ENCODE measurements at places on chromosomes 6 and 20.
A peak's percentile ranks its signal among the peaks of the same experiment; 100 is the strongest.

DNA sequence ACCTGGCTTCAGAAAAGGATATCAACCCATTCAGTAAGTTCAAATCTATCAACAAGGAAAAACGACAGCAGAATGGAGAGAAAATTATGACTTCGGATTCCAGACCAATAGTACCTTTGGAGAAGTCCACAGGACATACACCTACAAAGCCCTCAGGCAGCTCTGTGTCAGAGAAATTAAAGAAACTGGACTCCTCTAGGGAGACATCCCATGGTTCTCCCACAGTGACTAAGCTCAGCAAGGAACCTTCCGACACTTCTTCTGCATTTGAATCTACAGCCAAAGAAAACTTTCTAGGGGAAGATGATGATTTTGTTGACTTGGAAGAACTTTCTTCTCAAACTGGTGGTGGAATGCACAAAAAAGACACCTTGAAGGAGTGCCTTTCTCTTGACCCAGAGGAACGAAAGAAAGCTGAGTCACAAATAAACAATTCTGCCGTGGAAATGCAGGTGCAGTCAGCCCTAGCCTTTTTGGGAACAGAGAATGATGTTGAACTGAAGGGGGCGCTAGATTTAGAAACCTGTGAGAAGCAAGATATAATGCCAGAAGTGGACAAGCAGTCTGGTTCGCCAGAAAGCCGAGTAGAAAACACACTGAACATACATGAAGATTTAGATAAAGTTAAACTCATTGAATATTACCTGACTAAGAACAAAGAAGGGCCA lies 67.4 kb upstream of the HINT3 start:
- no peak for DNase-seq

DNA sequence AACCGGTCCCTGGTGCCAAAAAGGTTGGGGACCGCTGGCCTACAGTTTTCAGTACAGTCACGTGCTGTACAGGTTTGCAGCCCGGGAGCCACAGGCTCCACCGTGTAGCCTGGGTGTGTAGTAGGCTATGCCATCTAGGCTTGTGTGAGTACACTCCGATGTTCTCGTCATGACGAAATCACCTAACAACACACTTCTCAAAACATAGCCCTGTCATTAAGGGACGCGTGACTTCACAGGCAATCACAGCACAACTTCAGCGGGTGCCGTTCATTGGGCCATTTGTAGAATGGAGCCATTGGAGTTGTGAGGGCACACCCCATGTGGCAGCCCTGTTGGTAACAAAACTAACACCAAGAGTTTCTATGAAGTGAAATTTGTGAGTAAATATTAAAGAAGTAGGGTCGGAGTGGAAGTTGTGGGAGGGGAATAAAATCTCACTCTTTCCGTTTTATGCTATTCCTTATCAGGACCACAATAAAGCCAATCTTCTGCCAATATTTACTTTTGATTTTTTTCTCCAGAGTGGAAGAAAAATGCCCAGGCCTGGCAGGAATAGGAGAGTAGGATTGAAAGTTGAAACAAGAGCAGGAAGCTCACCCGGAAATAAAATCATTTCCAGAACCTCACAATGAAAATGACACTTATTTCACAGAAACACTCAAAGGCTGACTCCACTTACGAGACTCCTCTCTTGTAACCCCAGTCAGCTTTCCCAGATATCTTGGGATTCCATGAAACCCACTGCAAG lies 63.7 kb upstream of the PTPN1 start:
- no peak for DNase-seq

- no peak for DNase-seq
Measured at GRCh38 chr6:57177545-57178265, 5.6 kb downstream of the BAG2 start.

DNA sequence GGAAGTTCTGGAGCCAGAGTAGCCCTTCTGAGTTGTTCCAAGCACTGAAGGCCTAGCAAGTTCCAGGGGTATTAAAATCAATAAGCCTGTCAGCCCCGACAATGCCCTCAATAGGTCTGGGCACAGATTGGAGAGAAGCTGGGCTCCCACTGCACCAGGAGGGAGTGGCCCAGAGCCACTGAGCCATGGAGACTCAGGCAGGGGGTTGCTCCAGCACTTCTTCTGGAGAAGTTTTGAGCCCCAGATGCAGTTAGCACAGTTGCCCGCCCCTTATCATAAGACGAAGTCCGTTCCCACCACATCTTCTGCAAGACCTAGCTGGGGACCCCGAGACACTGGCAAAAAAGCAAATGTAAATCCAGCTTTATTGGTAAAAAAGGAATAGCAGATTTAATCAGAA lies 13.0 kb downstream of the DEFB132 start:
- no peak for DNase-seq

GRCh38 chr6:19538096-19538495 lies 299.1 kb upstream of the ID4 start:
- no peak for DNase-seq

DNA sequence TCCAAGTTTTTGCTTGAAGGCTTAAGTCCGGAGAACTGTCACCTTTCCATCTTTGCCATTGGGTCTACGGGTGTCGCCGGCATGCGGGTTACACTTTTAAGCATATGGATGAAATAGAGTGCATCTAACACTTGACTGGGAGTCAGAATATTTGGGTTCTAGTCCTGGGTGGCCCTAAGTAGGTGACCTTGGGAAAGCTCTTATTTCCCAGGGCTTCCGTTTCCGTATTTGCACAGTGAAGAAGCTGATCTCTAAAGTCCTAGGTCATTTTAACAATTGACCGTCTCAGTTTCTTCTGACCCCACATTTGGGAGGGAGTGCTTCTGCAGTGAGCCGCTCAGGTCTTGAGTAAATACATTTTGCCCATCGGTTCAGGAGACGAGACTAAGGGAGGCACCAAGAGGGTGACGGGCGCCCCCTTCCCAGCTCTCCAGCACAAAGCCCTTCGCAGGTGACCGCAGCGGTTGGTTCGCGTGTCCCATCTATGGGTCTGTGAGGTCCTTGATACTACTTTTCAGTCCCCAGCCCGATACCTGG lies 651 bp upstream of the BLTP3A start:
- DNase-seq: peak; percentile 63

DNA sequence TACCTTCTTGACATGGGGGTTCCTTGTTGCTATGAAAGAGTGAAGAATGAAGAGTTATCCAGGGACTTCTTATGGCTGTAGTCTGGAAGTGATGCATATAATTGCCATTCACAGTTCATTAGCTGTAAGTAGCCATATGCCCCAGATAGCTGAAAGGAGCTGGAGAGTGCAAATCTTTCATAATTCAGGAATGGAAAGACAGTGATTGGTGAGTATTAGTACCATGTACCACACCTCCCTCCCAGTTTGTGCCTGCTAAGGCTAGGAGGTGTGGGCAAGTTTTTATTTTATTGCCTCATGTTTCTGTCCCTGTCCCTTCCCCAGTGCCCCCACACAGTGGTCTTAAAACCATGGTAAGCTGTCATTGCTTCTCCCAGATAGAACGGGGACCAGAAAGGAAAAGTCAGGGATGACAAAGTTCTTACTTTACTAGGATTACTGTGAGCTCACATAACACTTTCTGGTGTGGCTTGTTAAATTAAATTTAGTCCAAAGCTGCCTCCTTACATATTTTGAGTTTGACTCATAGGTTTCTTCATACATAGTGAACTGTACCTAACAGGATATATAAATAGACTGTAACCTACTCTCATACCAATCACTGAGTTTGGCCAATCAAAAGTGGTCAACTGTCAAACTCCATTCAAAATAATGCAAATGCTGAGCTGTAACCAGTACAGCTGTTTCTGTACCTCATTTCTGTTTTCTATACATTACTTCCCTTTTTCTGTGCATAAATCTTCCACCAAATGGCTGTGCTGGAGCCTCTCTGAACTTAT lies 119.4 kb downstream of the RFPL4B start:
- no peak for DNase-seq

DNA sequence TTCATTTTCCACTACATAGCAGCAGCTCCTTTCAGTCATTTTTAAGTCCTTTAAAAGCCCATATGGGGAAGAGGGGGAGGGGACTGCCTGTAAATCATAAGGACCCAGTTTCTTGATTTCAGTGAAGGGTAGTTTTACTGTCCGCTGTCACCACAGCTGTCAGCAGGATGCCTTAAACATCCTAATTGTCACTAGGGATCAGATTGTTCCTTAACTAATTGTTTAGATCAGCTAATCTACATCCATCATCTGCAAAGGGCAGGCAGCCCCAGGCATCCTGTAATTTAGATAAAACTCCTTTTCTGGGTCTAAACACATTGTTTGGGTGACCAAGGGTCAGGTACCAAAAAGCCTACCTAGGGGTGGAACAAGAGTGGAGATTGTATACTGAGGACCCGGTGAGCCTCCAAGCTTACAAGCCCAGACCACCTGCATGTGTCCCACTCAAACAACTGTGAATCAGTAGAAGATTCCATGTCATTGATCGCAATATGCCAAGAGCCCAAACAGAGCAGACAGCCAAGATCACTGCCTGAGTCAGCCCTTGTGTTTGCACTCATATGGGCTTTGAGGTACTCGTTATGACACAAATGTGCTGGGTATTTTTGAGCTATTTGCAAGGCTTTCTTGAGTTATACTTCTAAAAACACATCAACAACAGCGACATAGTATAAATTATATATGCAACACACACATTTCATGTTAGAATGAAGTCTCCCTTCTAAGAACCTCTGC lies 198.7 kb upstream of the CEP162 start:
- no peak for DNase-seq

GRCh38 chr6:135170849-135171248 lies 10.3 kb upstream of the MYB start:
- DNase-seq: no peak

DNA sequence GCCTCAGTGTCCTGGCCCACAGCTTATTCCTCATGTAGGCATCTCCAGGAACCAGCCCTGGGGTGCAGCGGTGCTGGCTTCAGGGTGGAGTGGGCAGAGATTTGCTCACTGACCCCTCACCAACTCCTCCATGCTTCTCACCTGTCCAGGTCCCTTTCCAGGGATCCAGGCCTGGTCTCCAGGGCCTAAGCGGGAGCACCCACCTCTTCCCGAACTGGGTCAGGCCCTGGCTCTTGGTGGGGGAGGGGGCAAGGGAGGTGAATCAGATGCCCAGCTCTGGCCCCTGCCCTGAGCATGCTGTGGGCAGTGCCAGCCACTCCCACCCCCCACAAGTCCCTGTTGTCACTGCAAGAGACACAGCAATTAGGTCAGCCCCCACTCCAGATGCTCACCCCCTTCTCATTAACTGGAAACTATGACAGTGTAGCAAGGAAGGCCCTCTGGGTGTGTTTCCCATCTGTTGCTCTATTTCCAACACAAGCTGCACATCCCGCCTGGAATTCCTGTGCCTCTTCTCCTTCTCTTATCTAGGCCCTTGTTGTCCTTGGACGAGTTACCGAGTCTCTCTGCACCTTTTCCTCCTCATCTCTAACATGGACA lies 37.0 kb downstream of the MDFI start:
- DNase-seq: no peak

DNA sequence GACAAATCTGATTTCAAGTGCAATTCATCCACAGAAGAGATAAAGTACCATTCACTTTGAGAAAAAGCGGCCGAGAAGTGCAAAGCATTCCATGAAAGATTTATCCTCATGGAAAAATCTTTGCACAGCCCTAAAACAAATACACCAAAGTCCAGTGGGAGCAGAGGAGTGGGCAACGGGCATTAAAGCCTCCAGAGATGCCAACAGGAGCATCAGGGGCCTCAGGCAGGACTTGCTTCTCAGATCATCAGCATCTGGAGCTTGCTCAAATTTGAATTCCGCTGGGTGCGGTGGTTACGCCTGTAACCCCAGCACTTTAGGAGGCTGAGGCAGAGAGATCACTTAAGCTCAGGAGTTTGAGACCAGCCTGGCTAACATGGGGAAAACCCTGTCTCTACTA lies 110.7 kb upstream of the NFATC2 start:
- no peak for DNase-seq

DNA sequence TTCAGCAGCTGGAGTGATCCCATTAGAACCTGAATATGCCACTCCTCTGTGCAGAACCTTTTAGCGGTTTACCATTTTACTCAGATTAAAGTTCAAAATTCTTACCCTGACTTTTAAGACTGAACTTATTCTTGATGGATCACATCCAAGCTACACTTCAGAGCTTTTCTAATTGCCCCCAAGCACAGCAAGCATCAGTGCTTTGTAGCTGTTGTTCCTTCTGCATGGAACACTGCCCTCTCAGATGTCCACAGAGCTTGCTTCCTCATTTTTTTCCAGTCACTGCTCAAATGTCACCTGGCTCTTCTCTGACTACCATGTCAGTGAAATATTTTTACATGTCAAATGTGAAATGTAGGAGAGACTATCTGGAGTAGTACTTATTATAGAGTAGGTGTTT lies 1.6 kb upstream of the SLC35B3 start:
- no peak for DNase-seq

- no peak for DNase-seq
Measured at GRCh38 chr6:74073429-74073828, 377.4 kb downstream of the CD109 start.

GRCh38 chr6:69063401-69063800 lies 428.3 kb downstream of the ADGRB3 start:
- DNase-seq: no peak

DNA sequence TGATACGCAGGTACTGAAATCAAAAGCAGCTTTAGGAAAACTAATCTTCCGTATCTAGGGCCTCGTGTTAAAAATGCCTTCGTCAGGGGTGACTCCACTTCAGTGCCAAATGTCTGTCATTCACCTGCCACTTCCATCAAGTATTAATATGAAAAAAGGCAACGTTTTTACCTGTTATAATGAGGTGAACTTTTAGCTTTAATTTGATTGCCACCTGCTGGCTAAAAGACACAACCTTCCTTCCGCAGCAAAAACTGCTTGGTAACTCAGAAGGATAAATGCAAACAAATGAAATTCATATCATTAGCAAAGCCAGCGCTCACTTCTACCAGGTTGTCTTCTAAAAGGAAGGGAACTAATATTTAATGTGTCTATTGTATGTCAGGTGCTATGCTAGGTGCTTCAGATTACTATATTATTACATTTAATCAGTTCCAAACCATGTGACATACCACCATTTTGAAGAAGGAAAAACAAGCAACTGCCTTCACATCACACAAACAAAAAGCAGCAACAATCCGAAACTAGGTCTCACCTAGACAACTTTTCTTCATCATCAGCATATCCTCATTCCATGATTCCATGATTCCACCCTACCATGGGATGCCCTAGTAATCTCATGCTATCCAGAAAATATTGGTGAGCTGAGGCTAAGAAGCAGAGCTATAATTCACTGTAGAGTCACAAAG lies 20.6 kb upstream of the ARHGAP18 start:
- peak; percentile 33 for DNase-seq

DNA sequence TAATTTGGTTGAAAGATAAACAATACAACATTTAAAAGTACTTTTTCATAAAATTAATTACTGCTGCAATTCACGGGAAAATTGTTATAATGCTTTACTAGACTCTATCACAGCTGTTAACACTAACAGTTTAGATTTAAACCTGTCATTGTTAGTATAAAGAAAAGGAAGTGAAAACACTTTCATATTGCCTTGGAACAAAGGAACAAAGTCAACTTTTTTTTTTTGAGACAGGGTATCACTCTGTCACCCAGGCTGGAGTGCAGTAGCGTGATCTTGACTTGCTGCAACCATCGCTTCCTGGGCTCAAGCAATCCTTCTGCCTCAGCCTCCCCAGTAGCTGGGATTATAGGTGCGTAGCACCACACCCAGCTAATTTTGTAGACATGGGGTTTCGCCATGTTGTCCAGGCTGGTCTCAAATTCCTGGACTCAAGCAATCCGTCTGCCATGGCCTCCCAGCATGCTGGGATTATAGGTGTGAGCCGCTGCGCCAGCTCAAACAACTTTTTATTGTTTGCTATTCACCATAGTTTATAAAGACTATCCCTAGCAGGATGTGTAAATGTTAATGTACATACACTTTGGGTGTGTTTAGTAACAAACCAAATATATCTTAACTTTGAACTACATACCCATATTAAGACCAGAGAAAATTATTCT lies 22.1 kb downstream of the SLC35A1 start:
- DNase-seq: no peak

Measured in GF-D8 (cell line).